ENCODE measurements at places on chromosomes 7 and 10.

DNA sequence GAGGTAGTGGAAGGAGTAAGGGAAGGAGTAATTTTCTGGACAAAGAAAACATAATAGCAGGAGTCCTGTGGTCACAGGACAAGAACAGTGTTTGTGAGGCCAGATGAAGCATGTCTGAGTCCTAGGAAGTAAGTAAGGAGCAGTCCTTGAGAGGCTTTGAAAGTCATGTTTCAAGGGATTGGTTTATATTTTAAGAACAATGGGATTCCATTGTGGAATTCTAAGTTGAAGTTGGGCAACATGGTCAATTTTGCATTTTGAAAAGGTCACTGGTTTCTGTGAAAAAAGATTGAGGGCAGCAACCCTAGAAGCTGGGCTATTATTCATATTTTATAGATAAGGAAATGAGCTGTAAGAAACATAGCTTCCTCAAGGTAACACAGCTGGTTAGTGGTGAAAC is 10.8 kb upstream of the SLC25A28 start:
- no peak for DNase-seq

DNA sequence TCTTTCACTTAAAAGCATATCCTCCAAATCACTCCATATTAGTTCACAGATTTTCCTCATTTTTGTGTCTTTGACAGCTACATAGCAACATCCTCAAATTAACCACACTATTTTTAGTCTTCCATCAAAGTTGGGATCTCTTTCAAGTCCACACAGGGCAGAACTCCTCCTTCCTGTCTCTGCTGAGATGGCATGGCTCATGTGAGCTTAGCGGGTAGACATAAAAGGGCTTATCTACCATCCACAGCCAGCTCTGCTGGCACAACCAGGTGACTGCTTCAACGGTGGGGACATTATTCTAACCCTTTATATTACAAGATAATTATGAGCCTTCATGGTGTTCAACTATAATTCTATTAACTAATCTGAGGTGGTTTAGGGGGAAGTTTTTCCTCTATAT is 35.5 kb downstream of the ICA1 start:
- no peak for DNase-seq

DNA sequence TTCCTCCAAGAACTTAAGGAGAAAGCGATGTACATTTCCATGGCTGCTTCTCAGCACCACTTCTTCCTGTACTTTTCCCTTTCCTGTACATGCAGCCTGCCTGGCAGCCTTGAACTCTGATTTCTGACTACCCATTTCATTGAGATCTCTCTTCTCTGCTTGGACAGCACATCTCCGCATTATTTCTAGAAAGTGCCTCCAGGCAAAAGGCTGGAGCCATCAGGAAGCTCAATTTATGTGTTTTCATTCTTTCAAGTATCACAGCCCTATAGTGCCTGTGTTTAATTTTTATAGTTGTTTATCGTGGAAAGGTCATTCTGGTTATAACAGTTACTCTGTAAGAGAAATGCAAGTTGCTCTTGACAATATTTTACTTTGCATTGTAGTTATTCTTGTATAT is 688.0 kb upstream of the ANKRD30A start:
- DNase-seq, result no peak

- no peak for DNase-seq
Observed at GRCh38 chr7:14841869-14842268, 60.7 kb downstream of the DGKB start.

- no peak for DNase-seq
Observed at GRCh38 chr10:68598978-68599770, 39.0 kb downstream of the TET1 start.

GRCh38 chr7:151306860-151307259 is 34.8 kb upstream of the NUB1 start:
- no peak for DNase-seq

DNA sequence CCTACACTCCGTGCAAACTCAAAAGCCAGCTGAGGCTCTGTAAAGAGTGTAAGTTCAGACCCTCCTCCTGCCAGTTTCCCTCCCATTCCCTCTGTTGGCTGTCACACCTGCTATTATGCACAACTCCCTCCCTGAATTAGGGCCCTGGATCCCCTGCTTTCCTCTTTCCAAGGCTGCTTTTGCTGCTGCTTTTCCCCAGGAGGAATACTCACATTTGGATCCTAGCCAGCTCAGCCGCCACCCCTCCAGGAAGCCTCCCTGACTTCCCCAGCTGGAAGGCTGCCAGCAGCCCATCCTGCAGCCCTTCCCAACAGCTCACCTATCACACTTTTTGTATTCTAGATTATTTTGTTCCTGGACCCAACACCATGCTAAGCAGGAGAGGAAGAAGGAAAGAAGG is 40.9 kb upstream of the WDR11 start:
- no peak for DNase-seq

All from right renal pelvis (tissue), 4 donors.